ENCODE measurements at places on chromosomes 16 and 17.

GRCh38 chr17:46851029-46851741, at the start of gene WNT9B:
TSS of gene WNT9B (plus strand) at chr17:46851583. CDS start at chr17:46851639, 56 bp downstream.
- DNase-seq: no peak

- no peak for DNase-seq
Measured at GRCh38 chr16:55508271-55508921, 476 bp upstream of the LPCAT2 start.

DNA sequence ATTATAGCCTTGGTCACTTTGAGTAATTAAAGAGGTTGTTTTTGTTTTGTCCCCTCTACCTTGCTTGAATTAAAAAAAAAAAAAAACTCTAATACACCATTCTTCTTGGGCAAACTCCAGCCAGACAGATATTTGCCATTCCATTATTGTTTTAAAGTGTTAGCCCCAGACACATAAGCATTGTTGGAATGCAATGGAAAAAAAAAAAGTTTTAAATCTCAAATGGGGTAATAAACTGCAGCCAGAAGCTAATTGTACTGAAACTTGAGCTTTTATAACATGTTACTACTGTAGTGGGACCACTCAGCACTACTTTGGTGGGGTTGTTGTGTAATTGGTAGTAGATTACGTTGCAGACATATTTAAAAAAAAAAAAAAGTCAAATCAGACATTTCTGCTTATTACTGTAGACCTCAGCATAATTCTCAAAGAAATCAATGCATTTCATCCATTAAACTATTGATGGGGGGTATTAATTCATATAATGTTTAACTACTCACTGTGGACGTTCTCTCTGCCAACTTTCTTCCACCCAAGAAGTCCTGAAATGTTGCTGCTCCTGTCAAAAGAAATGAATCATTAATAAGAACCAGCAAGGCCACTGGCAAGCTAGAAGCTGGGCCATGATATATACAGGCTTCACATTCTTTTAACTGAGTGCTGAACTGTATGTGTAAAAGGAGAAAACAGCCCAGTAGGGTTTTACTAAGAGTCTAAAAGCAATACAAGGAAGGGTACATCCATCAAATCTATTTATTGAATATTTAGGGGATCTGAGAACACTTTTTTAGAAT, 626.6 kb upstream of the SOX9 start:
- no peak for DNase-seq

GRCh38 chr17:83191388-83192160, 112.2 kb downstream of the METRNL start:
- DNase-seq: no peak

DNA sequence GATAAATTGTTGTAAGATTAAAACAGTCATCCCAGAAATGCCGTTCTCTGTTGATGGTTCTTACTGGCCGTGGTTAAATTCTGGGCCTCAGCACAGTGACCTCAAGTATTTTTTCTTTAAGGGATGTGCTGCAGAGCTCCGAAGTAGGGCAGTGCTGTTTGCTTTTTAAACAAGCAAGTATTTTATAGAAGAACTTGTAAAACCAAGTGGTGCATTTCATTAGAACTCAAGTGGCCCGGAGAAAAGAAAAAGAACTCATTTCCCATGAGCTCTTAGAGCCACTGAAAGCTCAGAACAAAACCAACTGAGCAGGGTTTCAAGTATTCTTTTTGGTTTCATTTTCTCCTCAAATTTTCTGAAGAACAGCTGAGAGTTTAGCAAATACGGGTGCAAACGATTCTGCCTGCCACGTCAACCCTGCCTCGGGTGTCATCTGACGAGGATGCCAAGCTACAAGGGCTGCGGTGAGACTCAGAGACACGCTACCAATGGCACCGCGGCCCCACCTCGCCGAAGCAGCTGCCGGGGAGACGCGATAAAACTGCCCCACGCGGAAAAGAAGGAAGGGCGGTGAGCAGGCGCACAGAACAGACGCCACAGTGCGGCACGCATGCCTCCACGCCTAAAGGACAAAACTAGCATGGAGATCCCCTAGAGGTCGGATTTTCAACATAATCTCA, 6.3 kb downstream of the LMF1 start:
- no peak for DNase-seq

- DNase-seq: no peak
Measured at GRCh38 chr16:77043076-77043475, 147.9 kb upstream of the MON1B start.

DNA sequence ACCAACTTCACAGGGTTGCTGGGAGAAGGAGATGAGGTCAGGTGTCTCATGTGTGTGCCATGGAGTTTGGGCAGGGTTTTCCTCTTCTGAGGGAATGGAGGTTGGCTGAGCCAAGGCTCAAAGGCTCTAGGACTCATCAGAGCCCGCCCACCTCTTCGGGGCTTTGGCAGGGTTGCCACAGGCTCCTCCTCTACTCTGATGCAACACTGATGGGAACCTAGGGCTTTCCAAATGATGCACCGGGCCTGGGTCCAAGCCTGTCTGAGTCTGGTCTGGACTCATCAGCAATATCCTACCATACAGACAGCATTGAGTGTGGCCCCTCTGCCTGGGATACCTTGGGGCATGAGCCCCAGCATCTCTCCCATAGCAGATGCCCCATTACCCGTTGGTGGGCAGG, 59.5 kb upstream of the LHX1 start:
- no peak for DNase-seq

DNA sequence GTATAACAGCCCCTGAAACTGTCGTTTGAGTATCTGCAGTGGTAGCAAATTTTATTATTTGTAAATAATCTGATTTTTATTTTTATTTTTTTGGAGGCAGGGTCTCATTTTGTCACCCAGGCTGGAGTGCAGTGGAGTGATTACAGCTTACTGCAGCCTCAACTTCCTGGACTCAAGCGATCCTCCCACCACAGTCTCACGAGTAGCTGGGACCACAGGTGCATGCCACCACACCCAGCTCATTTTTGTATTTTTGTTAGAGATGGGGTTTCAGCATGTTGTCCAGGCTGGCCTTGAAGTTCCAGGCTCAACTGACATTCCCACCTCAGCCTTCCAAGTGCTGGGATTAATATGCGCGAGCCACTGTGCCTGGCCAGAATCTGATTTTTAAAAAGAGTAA, 2.8 kb downstream of the NDEL1 start:
- DNase-seq: no peak

DNA sequence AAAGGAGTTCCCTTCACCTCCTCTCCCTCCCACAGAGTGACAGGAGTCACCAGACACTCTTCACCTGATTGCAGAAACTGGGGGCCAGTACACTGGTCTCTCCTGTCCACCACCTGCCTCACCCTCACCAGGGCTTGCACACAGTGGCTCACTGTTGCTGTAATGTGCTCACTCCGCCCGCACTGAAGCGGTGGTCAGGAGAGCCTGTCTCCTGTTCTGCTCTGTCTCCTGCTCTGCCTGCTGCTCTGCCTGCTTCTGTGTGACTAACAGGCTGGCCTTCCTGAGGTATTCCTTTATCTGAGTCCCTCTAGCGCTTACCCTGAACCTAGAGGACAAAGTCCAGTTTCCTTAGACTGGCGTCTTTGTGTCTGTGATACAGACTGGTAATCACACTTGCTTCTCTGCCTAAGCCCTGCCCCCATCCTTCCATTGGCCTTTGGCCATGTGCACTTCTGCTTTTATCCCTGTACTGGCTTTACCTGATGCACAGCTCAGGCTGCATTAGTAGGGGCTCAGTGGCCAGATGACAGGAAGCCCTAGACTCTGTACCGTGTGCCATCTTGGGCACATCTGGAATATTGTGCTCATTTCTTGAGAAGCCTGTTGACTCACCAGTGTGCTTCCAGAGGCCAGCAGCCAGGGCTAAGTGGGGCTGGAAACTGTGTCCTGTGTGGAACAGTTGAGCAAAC, 13.3 kb downstream of the PROCA1 start:
- no peak for DNase-seq

GRCh38 chr16:15605839-15606517, 37.0 kb downstream of the MARF1 start:
- no peak for DNase-seq

DNA sequence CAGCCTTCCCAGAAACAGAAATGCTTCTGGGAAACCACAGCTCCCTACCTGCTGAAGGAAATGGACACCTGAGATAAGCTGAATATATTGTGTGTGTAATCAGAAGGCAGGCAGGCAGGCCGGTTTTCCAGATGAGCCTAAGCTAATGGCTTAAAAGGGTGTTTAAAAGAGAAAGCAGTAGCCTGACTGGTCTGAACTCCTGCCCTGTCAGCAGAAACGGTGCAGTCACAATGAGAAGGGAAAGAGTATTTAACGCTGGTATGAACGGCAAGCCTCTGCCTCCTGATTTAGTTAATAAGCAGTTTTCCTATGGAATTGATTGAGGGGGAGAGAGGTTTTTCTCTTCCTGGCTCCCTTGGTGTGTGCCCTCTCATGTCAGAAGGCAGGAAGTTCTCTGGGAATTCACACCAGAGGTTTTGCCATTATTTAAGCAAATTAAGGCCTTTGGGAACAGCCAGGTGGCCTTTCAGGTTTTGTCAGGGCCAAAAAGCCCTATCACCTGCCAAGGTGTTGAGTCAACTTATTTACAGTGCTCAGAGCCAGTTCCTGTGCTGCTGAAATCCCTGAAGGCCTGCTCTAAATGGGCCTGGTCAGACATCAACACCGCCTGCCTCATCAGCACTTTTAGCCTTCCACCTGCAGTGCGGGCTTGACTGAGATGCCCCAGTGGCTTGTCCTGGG, 41.6 kb downstream of the CDH1 start:
- no peak for DNase-seq

- DNase-seq: no peak
Measured at GRCh38 chr16:49782405-49782804, 73.5 kb downstream of the ZNF423 start.
